Activated CD4-positive, alpha-beta T cell treated with anti-CD3 and anti-CD28 coated beads, Interleukin-2, Interleukin-4, amounts not matched to agents 100 ng/mL and 50 ng/mL, durations not matched to agents 16 hours and 8 hours (primary cell): ENCODE measurements at places on chromosomes 4 and X.

GRCh38 chrX:25007059-25008053, 8.4 kb downstream of the ARX start:
- no peak for DNase-seq

DNA sequence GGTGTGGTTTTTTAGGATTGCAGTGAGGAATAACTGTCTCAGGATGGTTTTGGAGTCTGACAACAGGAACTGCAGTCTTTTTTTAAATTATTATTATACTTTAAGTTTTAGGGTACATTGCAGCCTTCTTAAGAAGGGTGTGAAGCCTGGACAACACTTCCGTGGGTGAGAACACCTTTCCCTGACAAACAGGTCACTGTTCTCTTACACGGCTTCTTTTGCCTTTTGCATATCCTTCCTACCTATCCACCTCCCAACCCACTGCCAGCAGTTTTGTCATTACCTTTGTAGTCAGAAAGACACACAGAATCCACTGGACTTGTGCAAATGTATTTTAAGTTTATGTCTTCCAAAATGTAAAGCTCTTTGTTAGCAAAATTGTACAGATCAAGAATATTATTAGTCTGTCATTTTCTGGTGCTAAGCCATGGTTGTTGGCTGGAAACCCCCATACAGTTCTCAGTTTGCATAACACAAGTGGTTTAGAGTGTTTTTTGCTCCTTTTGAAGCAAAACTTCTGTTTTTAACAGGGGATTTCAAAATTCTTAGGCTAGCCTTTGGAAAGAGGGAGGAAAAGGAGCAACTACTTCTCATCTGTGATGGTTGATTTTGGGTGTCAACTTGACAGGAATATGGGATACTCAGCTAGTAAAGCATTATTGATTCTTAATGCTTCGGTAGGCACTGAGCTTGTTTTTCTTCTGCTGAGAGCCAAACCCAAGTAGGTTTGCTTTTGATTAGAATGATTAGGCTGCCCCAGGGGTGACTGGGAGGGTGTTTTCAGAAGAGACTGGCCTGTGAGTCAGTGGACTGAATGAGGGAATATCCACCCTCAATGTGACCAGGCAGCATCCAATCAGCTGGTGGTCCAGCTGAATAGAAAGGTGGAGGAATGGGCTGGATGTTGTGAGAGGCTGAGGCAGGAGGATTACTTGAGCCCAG, 29.4 kb upstream of the KLHL2 start:
- no peak for DNase-seq

DNA sequence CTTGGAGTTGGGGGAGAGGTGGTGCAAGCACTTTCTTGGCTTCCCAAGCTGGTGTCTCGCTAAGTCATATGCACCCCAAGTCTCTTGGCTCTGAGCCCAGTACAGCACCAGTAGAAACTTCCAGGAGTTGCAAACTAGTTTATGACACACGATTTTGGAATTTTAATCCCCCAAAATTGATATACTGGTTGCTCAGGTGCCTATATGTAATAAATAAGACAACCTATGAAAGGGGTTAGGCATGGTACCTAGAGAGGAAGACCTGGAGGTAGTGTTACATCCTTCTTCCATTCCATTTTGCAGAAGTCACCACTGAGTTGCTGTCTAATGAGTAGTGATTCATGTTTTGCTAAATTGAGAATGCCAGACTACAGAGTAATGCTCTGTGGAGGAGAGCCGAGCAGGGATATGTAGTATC, 4.3 kb upstream of the SLC4A4 start:
- DNase-seq, result no peak

DNA sequence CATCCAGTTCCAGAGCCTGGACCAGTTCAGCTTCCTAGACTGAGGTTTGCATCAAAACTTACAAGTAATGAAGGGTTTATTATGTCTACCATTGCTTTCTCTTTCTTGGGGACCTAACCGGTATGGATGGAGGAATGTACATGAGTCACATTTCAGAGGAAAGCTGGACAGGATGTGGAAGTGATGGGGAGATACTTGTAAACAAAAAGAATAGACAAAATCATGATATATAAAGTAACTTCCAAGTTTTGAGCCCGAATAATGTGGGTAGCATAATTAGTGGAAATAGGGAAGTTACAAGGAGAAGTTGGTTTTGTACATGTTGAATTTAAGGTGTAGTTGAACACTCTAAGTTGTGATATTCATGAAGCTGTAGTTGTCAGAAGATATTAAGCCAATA, 15.0 kb downstream of the FNIP2 start:
- no peak for DNase-seq

- no peak for DNase-seq
Measured at GRCh38 chr4:175377203-175377602, 434.9 kb downstream of the GPM6A start.

GRCh38 chrX:11349661-11350337, 56.6 kb downstream of the AMELX start:
- DNase-seq, result no peak

- no peak for DNase-seq
Measured at GRCh38 chrX:69919749-69920148, 130.0 kb downstream of the AWAT2 start.

GRCh38 chr4:38213083-38213805, 253.0 kb downstream of the PTTG2 start:
- DNase-seq, result no peak

GRCh38 chr4:56345458-56345857, 41.8 kb downstream of the AASDH start:
- DNase-seq, result no peak

GRCh38 chr4:20592013-20592412, 108.2 kb upstream of the PACRGL start:
- no peak for DNase-seq

DNA sequence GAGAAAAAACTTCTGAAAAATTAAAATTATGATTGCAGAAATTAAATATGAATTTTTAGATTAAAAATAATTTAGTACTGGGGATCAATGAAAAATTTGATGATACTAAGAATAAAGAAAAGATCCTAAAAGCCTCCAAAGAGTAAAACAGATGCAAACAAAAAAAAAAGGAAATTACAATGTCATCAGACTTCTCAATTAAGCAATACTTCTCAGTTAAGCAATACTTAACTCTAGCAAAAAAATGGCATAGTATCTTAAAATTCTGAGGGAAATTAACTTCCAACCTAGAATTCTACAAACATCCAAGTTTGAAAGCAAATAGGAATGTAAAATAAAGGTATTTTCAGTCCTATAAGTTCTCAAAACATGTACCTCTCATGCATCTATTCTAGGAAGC, 141.2 kb upstream of the INTU start:
- DNase-seq, result no peak

GRCh38 chr4:107255596-107255995, 219.5 kb upstream of the DKK2 start:
- DNase-seq, result no peak

DNA sequence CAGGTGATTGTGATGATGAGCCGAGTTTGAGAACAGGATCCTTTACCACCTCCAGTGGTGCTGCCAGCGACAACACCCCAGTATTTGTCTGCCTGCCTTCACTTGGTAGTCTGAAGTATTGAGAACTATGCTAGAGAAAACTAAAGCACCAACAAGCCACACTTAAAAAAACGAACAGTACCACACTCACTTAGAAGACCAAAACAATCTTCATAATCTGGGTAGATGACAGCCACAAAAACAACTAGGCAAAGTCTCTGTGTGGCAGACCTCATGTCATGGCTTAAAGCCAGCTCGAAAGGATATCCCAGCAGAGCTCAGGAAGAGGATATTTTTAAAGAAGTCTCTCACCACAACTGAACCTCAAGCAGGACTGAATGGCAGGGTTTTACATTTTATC, 236.0 kb downstream of the GPC3 start:
- no peak for DNase-seq

DNA sequence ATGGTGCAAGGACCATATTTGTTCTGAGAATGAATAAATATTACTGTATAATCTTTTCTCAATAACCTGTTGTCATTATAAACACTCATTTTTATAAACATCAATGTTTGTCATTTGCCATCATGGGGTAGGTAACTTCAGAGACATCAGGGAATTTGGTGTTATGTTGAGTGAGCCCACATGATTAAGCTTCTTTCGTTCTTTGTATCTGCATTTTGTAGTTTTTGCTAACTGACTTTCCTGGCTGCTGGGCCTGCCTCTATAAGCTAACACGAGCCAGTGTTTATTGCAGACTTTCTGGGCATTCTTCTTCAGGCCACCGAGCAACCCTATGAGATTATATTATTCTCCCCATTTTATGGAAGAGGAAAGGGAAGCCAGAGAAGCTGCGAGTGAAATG, 48.8 kb upstream of the MTMR1 start:
- no peak for DNase-seq
